ENCODE measurements at places on chromosomes 2 and 18.

DNA sequence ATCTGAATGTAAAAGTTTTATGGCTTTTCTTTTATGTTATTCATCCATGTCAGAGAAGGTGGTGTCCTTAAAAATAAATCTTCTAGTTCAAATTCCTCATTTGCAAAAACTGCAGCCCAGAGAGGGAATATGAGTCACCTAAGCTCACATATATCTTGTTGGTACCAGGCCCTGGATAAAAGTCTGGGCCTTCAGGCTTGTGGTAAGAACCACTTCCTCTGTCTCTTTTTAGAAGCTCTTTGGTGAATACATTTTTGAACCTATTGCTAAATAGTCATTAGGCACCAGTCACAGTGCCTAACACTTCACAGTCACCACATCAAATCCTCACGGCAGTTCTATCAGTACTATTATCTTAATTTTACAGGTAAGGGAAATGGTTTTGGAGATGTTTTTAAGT lies 199.2 kb downstream of the KCNS3 start:
- DNase-seq, result no peak

- no peak for DNase-seq
Measured at GRCh38 chr2:101900375-101900774, 91.4 kb upstream of the IL1R2 start.

- DNase-seq, result no peak
Measured at GRCh38 chr2:203875471-203875870, 7.9 kb downstream of the CTLA4 start.

- no peak for DNase-seq
Measured at GRCh38 chr2:12824778-12825379, 108.1 kb downstream of the TRIB2 start.

GRCh38 chr18:56407646-56408180 lies 230.7 kb downstream of the TXNL1 start:
- DNase-seq, result no peak

- no peak for DNase-seq
Measured at GRCh38 chr2:8797682-8798081, 39.7 kb downstream of the KIDINS220 start.

DNA sequence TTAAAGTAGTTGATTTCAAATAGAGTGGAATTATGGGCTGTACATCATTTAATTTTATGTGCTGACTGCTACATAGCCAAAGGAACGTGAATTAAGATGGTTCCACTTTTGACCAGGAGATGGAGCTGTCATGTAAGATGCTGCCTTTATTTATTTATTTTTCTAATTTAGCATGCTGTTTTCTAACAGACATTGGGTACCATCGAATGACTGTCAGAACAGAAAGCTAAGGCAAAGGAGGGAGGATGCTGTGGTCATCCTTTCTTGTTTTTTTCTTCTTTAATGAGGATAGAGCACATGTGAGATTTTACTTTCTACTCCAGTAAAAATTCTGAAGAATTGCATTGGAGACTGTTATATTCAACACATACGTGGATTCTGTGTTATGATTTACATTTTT lies at the start of gene SCN2A:
Gene SCN2A (plus strand): TSS at position 185 of the 400 bp plus-strand sequence. CDS start 56,410 bp downstream, outside the sequence.
- DNase-seq, result peak; percentile 92

DNA sequence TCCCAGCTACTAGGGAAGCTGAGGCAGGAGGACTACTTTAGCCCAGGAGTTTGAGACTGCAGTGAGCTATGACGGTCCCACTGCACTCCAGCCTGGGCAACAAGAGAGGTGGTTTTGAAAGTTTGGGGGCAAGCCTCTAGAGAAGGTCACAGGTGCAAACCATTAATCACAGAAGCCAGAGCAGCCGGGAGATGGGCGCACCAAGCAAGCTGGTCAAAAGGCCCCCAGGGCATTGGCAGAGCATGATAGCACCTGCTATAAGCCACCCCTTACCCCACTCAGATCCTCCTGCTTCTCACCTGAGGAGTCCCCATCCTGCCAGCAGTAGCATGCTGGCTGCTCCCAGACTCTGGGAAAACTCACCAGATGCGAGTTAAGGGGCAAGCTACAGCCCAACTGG lies 116.1 kb upstream of the RAB12 start:
- DNase-seq, result no peak

DNA sequence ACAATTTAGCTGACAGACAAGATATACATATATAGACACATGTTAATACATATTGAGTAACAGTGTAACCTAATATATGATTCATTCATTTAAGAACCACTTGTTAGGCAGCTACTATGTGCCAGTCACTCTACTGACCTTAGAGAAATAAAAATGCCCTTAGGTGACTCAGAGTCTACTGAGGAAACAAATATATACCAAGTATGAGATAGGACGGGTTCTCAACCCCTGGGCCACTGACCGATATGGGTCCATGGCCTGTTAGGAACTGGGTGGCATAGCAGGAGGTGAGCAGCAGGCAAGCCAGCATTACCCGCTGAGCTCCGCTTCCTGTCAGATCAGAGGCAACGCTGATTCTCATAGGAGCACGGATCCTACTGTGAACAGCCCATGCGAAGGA lies 14.8 kb downstream of the STRN start:
- peak; percentile 19 for DNase-seq

GRCh38 chr2:42342061-42342794 lies 18.8 kb downstream of the COX7A2L start:
- DNase-seq, result peak; percentile 27

- DNase-seq, result no peak
Measured at GRCh38 chr2:76692908-76693307, 829.3 kb downstream of the LRRTM4 start.

DNA sequence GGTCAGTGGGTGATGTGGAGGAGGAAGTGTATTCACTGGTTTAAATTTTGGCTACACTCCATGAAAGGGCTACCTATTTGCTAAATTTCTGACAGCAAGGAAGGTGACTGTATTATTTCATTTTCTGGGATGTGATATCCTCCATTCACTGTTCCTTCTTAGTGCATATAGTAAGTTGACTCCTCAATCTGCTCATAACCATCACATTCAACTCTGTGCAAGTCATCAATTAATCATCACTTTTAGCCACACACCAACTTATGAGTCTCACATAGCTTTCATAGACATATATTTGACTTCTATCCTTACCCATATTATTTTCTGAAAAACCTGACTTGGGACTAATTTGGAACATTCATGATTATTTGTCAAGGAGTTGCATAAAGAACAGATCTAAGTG lies 16.9 kb downstream of the KLHL41 start:
- no peak for DNase-seq

DNA sequence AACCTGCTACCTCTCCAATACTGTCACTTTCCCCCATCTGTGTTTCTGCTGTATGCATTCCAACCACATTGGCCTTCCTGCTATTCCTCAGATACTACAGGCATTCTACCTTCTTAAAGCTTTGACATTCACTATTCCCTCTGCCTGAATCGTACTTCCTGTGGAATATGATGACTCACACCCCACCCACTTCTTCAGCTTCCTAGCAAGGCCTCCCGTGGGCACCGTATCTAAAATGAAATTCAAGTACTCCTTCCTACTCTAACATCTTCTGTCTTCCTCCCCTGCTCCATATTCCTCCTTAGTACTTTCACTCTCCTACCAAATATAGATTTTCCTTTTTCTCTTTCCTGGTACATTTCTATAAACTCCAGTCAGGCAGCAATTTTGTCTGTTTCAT lies 710.4 kb downstream of the RNF144A start:
- DNase-seq, result peak; percentile 62

GRCh38 chr2:236901956-236902355 lies 183.7 kb upstream of the COPS8 start:
- DNase-seq, result no peak

DNA sequence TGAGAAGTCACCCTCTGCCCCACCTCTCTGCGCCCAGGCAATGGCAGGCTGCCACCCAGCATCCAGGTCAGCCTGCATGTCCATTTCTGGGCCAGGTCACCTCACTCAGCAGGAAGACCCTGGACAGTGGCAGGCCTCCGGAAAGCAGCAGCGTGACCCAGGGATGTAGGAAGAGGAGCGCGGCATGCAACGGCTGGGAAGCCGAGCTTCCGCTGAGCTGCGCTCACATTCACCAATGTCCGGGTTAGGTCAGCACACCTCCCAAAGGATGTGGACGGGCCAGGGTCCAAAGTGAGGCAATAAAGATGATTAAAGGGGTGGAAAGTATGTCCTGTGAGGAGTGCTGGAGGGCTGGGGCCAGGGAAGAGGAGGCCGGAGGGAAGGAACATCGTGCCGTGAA lies 174.5 kb downstream of the CTIF start:
- DNase-seq, result no peak

GRCh38 chr2:195537811-195538210 lies 119.2 kb upstream of the SLC39A10 start:
- no peak for DNase-seq

- no peak for DNase-seq
Measured at GRCh38 chr18:60552948-60553347, 180.4 kb upstream of the MC4R start.

- DNase-seq, result no peak
Measured at GRCh38 chr2:188785061-188785460, 189.1 kb upstream of the COL3A1 start.

DNA sequence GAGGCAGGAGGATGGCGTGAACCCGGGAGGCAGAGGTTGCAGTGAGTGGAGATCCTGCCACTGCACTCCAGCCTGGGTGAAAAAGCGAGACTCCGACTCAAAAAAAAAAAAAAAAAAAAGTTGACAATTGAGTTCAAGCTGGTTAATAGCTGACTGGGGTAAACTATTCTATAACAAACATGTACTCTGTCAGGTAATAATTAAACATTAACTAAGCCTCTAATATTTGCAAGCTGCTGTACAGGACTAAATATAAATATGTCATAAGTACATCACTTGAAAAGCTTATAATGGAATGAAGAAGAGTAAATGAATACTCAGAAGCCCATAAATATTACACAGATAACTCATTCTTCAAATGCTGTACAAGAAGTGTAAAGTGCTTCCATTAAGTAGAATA lies 190.4 kb upstream of the CRIM1 start:
- DNase-seq, result peak; percentile 59

- no peak for DNase-seq
Measured at GRCh38 chr2:38622210-38622609, 19.5 kb upstream of the HNRNPLL start.

DNA sequence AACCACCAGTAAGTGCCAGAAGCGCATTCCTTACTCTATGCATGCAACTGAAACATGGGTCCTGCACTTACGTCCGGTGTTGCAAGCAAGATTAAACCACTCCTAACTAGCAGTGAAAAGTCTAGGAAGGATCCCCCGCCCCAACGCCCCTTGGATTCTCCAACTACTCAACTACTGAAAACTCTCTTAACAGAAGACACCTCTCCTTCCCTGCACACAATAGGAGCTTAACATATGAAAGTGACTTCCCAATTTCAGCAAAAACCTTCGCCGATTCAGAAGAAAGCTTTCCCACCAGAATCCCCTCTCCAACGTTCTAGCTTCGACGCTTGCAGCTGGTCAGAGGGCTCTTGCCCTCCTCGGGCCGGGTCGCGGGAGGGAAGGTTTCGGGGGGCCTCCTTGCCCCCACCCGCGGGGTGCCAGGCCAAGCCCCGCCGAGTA lies 578 bp downstream of the IWS1 start:
- peak; percentile 53 for DNase-seq

DNA sequence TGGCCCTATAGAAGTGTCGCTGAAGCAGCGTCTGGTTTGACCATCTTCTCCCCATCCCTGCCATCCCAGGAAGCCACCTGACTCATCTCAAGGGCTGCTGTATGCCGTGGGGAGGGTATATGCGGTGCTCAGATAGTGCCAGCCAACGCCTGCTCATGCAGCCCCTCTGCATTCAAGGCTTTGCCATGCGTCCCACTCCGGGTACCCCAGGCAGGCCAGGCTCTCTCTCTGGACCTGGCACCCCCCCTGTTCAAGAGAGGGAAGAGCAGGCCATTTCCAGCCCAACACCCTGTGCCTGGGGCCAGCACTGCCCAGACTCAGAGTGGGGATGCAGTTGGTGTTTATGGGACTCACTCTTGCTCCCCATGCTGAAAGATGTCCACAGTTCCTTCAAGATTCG lies 130.0 kb downstream of the GLI2 start:
- no peak for DNase-seq

DNA sequence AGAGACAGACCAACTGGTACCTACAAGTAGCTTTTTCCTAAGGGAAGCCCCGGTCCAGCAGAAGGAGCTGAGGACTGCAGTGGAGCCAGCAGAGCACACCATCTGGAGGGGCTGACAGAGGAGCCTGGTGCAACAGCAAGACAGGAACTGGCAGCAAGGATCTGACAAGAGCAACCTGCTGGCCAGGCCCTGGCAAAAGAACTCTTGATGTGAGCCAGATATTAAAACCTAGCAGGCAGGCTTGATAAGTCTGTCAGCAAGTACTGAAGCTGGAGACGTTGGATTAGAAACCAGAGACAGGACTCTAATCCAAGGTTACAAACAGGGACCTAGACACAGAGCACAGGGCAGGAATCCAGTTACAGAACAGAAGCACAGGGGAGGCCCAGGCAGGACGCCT lies 260.7 kb upstream of the MGAT5 start:
- DNase-seq, result no peak

GRCh38 chr2:184890311-184890710 lies 292.0 kb downstream of the ZNF804A start:
- peak; percentile 39 for DNase-seq

GRCh38 chr2:103823847-103824246 lies 1030.1 kb upstream of the POU3F3 start:
- peak; percentile 98 for DNase-seq

DNA sequence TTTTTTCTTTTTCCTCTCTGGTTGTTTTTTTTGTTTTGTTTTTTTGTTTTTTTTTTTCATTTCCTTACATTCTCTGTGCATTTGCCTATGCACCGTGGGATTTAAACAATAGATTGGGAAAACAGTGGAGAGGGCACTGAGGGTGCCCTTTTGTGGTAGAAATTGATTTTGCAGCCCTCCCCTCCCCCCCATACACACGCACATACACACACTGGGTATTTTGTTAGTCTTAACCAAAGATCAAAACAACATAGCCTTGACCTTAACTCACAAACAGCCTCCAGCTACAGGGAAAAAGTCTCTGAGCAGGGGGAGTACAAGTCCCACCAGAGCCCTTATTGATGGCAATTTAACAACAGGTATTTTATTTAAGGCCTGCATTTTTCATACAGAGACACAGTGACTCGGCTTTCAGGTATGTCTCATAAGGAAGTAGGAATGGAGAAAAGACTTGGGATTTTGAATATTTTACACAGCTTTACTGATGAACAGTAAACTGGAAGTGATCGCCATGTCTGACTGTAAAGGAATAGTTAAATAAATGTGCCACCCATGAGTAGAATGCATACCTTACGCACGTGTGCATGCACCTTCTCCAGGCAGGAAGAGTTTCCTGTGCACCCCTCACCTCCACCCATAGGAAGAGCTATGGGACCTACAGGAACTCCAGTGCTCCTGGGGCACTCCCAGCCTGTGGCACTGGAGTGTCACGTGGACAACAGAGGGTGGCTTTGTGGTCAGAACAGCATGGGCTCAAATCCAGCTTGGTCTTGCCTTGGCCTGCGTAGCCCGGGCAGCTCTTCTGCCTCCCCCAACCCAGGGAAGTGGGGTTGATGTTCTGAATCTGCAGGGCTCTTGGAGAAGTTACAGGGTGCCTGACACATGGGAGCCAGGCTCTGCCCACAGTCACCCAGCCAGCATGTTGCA lies 266.4 kb downstream of the ANAPC1 start:
- peak; percentile 27 for DNase-seq

All from DMS53 (cell line).